T-helper 22 cell (primary cell): ENCODE measurements at places on chromosomes 2 and 18.

DNA sequence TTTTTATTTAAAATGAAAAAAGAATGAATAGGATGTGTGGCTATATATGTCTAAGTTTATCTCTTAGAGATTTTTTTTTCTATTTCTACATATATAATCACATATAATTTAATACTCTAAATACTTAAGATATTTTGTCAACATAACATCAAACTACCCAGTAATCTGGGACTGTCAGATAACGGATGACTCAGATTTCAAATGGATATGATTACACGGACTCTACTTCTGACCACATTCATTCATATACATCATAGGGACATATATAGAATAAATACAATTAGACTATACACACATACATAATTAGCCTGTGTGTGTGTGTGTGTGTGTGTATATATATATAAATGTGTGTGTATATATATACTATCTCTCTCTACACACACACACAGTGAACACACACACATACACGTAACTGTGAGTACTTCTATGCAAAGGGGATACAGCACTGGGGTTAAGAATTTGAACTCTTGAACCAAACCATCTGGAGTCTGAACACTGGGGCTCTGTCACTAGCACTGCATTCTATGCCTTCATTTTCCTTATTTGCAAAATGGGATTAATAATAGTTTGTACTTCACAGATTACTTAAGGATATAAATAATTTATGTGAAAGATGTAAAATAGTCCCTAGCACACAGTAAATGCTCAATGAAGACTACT, 59.5 kb downstream of the CHN1 start:
- DNase-seq: no peak

- DNase-seq: no peak
Observed at GRCh38 chr2:238600506-238601432, 174.0 kb downstream of the ASB1 start.

DNA sequence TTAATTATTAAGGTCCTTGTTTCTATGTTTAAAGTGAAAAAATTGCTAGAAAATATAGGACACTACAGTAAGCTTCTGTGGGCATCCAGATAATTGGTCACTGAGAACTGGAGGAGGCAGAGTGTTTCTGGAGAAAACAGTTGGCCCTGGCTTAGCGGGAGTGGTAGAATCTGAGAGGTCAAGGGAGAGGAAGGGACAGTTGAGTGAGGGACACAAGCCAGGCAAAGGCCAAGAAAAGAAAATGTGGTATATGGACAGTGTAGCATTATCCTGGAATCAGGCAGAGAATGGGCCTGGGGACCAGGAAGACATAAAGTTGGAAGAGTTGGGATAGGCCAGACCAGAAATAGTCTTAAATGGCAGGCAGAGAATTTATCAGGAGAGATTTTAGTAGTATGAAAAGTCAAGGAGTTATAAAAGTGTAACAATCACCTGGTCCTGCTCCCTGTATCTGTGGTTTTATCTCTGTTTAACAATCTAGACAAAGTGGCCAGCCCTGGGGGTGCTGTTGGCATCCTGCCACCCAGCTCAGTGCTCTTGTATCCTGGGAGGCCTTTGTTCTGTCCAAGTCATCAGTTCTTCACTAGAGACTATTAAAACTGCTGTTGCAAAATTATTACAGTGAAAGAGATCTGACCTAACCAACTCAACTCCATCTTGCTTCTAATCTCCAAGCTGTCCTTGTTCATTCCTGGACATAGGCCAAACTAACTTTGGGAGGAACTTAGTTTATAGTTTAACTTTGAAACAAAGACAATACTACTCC, 15.4 kb upstream of the MSGN1 start:
- no peak for DNase-seq

DNA sequence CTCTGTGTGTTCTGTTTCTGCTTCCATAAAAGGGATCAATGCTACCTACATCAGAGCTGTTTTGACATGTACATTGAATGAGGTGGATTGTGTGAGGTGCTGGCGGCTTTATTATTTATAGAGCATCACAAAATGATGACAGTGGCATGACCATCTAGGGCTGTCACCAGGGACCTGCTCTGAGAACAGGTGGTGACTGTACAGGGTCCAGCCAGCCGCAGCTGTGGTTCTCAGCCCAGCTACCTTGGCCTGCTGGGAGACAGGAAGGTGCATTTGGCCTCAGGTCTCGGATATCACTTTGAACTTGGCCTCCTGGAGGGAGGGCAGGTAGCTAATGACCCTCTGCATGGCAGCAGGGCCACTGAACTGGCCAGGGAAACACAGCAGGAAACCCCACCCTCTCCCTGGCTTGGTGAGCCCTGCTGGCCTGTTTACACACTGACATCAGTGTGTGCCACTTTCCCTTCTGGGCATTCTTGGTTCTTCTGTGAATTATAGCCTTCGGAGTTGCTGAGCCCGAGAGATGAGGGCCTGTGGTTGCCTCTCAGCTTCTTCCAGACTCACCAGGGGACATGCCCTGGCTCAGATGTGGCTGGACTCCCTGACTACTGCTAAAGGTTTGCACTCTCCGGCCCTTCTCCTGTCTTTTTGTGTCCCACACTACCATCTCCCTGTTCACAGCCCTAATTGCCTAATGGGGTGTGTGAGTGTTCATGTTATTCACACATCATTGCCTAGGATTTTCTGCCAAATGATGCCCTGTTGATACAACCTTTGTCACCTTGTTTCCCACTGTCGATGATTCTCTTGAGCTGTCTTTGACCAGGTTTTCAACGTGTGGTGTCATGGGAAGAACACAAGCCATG, 109.2 kb upstream of the RAB12 start:
- no peak for DNase-seq

GRCh38 chr2:140067661-140068060, 1287.5 kb upstream of the NXPH2 start:
- DNase-seq: no peak

GRCh38 chr2:209383212-209383611, 40.6 kb upstream of the MAP2 start:
- no peak for DNase-seq

DNA sequence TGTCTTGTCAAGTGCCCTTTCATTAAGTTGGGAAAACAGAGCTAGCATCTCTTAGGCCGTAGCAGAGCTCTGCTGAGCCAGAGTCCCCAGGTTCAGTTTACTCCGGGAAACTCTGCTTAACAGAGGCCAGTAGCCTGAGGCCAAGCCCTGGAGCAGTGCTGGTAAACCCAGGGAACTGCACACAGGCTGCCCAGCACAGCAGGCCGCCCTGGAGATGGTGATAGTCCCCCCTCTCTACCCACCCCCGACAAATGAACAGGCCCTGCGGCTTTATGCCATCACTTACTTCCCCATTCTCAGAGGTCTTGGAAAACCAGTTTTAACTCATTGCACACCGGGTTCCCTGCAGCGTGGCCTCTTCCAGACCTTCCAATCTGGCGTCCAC, 3.5 kb downstream of the CNNM4 start:
- DNase-seq: no peak

GRCh38 chr2:227890495-227891079, 19.2 kb downstream of the DAW1 start:
- DNase-seq: no peak

- no peak for DNase-seq
Observed at GRCh38 chr2:224221455-224221913, 180.4 kb downstream of the FAM124B start.

- no peak for DNase-seq
Observed at GRCh38 chr2:84999553-84999955, 28.6 kb downstream of the KCMF1 start.

- DNase-seq: peak; percentile 4
Observed at GRCh38 chr2:235669269-235669831, 175.5 kb downstream of the AGAP1 start.
